Brain pericyte (primary cell): ENCODE measurements at places on chromosomes 12 and 14.

DNA sequence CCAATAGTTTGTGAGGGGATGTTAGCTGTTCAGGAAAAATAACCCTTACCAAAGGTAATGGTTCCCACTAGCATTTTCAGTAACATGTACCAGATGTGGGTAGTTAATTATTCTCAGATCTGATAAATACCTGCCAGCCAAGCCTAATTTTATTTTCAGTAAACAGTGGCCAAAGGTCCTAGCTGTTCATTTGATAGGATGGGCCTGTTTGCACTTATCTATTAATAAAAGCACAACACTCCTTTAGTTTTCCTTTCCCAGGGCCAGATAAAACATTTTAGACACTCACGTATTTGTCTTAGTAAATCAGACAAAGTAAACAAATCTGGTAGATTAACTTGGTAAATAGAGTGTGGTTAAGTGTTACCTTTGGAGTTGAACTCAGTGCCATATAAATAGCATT is 345.1 kb downstream of the RAD51B start:
- no peak for DNase-seq

DNA sequence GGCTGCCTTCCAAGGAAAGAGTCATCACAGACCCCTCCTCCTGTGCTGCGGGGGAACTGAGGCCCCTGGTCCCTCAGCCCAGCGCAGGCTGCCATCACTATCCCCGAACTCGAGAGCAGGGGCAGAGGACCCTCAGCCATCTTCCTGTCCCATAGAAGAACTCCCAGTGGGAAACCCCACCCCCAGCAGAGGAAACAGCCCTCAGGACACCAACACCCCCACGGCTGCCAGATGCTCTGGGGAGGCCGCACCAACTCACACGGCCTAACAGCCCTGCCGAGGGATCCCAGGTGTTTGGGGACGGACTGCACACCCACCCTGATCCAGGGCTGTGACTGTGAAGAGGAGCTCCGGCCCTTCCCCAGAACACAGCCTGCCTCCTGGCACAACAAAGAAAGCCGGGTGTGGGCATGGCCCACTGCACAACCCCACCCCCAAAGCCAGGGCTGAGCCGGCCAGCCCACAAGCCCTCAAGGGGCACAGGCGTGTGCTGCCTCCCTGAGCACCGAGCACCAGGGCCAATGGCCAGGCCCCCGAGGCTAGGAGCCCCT is 16.3 kb upstream of the C14orf180 start:
- no peak for DNase-seq

DNA sequence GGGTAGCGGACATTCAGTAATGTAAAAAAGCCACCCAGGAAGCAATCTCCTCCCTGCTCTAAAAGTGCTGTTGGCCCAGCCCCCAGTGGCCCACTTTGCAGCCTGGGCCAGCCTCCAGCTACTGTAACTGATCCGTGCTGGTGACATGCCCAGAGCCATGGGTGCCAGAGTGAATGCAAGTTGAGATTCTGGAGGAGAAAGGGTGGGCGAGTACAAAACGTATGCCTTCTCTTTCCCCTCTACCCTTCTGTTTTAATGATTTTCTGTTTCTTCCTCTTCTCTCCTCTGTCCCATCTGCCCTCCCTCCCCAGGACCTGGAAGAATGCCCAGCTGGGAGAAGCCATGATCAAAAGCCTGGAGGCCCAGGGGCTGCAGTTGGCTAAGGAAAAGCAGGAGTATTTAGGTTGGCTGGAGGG is 16.9 kb downstream of the PLEKHD1 start:
- DNase-seq = no peak

GRCh38 chr14:85428926-85429325 is 101.0 kb upstream of the FLRT2 start:
- DNase-seq = no peak

DNA sequence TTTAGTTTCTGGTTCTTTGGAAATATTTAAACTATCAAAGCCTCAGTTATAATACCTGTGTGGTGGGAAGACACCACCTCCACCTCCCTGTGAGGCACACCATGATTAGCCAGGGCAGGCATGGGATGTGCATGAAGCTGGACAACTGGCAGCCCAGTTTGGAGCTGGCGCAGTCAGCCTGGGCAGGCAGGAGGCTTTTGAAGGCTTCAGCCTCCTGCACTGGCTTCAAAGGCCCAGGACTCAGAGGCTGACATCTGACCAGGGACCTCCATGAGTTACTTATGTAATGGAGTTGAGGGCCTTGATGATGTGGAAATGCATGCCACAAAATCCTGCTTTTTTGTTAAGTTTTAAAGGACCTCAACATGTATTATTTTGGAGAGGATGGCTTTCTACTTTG is 30.3 kb downstream of the C14orf132 start:
- DNase-seq = no peak

DNA sequence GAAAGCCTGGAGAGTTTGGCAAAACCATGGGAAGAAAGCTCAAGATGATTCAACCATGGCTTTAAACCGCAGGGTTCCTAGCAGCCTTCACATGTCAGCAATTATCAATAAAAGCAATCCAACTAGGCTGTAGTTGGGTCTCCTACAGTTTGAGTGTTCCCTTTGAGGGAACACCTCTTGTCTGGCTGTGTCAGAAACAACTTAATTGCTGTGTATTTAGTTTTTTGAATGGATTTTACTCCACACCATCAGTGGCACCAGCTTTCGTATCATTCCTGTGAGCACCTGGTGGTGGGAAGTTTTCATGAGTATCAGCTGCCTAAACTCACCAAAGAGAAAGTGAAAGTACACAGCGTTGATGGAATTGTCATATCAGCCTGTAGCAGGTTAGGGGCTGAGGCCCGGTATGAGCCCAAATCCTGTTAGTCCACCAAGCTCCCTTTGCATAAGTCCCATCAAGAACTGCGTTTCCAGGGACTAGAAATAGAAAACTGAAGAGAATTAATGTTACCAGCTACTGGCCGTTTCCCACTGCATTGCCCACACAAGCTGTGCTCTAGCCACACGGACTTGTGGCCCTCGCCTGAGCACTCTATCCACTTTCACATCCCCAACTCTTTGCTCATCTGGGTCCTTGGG is 10.9 kb upstream of the IL26 start:
- no peak for DNase-seq

GRCh38 chr14:61444215-61444768 is 122.9 kb downstream of the PRKCH start:
- DNase-seq = no peak

GRCh38 chr12:57190037-57190436 is 26.6 kb upstream of the NXPH4 start:
- no peak for DNase-seq

GRCh38 chr12:50100561-50100960 is 3.2 kb upstream of the GPD1 start:
- DNase-seq = no peak

GRCh38 chr14:68528040-68528687 is 264.7 kb downstream of the ZFP36L1 start:
- no peak for DNase-seq
